ENCODE measurements at places on chromosomes 13 and 19. TPM values are rescaled to one million over a fixed set of nuclear protein-coding genes. Genes with fewer than 3 reads are reported as not detected.

ZNF850 gene
- 1.0 TPM for total RNA-seq

FBXO27 gene
- total RNA-seq = 2.8 TPM

TTYH1 gene
- total RNA-seq = 0.30 TPM

ZNF560 gene
- not detected for total RNA-seq

DLL3 gene
- total RNA-seq = 10.1 TPM

MRPL54 gene
- 68.4 TPM for total RNA-seq

SNRPA gene
- total RNA-seq = 146 TPM

WASF3 gene
- total RNA-seq = 0.14 TPM

APOC4 gene
- not detected for total RNA-seq

LRRC63 gene
- not detected for total RNA-seq

MTUS2 gene
- total RNA-seq = not detected

TMEM221 gene
- 0.64 TPM for total RNA-seq

All from A549 treated with GW870086 at 1 μM for 4 hours (cell line).